ENCODE measurements at places on chromosomes 7 and 10.

DNA sequence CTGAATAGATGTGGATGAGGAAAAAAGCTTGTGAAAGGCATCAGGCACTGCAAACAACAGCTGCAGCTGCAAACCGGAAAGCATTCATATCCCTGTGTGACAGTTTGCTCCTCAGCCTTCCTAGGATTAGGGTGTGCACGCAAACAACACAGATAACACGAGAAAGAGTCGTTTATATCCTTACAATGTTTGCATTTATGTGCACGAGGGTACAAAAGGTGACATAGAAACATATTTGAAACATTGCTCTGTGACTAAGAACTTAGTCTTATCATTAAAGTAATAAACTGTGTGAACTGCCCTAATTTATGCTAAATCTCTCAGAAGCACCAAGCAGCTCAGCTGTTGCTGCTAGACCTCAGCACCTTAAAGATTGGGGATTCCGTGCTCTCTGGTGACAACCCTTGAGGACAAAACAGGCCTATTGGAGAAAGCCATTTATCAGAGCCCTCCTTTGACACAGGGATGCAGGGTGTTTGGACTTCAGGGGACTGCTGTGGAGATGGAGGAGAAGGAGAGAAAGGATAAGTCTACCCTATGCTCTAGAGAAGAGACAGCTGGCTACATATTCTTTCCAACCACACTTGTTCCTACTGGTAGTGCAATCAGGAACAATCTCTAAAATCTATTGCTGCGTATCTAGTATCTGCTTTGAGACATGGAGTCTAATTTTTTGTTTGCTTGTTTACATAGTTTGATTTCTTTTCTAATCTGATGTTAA lies 176.2 kb downstream of the GNAT3 start:
- DNase-seq = no peak

GRCh38 chr10:61815496-61815895 lies 86.0 kb upstream of the ARID5B start:
- no peak for DNase-seq

- DNase-seq = no peak
These were observed 85.4 kb upstream of the VOPP1 start for GRCh38 chr7:55657654-55658053.

DNA sequence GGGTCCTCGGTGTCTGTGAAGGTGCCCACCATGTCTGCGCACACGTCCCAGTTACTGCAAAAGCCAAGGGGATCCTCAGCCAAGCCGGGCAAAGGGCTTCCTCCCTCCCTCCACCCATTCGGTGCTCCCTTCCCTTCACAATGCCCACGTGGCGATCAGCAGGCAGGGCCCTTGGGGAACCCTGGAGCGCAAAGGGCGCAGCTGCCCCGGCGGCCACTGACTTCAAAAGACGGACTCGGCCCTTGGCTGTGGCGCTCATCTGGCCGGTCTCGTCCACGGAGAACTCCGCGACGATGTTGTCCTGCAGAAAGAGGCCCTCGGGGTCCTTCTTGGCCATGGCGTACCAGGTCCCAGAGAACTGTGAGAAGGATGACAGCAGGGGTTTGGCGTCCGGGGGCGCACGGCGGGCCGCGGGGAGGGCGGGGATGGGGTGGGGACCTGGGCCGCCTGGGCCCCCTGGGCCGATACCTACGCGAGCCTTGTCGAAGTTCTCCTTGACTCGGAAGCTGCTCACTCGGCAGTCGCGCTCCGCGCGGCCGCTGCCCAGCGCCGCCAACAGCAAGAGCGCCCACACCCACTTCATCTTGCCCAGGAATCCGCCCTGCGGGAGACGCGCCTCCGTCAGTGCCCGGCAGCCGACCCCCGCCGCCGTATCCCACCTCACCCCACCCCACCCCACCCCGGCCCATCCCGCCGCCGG lies 439 bp downstream of the RBP4 start:
- DNase-seq = no peak

- DNase-seq = no peak
These were observed 462.8 kb upstream of the ZWINT start for GRCh38 chr10:56823849-56824248.

DNA sequence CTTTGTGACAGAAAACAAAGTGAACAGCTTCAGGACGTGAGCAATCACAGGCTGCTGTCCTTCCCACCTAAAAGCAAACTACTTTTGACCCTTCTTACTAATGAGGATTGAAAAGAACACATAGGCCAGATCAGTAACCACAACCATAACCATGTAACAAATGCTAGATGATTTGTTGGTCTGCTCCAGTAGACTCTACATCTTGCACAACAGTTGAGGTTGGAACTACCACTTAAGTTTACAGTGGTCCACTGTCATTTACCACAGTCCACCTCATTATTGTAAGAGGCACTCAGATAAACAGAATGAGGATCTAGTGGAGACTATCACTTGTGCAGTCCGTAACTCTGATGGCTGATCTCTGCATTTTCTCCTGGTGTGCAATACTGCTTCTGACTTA lies 27.8 kb downstream of the NET1 start:
- DNase-seq = no peak

- no peak for DNase-seq
These were observed 2.1 kb upstream of the NDUFB8 start for GRCh38 chr10:100531761-100532160.

DNA sequence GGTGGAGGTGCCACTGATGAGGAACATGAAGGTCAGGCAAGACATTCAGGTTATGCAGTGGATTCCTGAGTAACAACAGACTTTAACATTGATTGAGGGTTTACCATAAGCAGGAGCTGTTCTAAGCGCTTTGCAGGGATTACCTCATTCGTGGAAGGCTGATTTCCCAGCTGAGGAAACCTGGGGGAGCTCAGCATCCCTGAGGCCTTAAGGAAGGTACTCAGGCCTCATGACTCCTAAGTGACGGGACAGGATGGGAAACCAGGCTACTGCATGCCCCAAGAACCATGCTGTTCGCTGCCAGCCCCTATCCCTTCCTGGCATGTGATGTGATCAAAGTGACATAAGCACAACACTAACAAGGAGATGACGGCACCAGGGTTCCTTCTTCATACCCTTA lies 143.6 kb upstream of the NFE2L3 start:
- no peak for DNase-seq

GRCh38 chr7:155208681-155209477 lies 88.8 kb upstream of the INSIG1 start:
- no peak for DNase-seq

GRCh38 chr10:106992055-106992454 lies 172.5 kb downstream of the SORCS1 start:
- no peak for DNase-seq

- DNase-seq = no peak
These were observed 10.6 kb upstream of the PLEKHS1 start for GRCh38 chr10:113740850-113741249.

DNA sequence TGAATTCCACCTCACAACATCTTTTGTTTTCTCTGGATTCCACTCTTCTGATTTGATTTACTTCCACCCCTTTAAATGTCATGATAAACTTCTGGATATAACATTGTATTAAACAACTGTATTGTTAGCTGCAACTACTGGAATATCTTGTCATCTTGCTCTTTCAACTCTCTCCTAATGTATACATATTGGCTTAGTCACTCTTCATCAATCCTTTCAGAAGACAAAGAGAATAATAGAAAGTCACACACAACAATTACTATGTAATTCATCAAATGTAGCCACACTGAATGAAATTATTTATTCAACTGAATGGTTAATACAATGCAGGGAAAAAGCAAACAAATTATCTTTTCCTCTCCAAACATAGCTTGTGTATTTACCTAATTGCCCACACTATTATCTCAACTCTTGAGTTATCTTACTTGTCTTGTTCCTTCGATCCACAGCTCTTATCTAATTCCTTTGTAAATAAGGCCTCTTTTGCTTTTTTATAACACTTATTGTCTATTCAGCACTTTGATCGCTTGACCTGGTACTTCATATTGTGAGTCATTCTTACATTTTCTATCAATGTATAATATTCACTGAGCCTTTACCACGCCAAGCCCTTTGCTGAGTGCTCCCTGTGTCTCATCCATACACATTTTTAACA lies 16.7 kb downstream of the SEMA3A start:
- DNase-seq = no peak

GRCh38 chr10:131206111-131206995 lies 105.2 kb downstream of the TCERG1L start:
- no peak for DNase-seq

DNA sequence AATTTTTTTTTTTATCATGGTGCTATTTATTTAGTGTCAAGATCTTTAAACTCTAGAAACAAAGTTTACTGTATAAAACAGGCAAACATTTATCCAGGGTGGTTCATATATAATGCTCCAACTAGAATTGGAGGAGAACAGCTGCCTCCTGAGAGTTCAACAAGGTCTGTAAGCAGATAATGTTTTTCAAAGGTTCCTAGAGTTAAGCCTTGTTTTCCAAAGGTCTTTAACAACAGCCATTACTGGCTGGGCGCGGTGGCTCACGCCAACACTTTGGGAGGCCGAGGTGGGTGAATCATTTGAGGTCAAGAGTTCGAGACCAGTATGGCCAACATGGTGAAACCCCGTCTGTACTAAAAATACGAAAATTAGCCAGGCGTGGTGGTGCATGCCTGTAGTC lies 316.7 kb downstream of the CCDC3 start:
- DNase-seq = no peak

GRCh38 chr7:99694201-99694911 lies 14.6 kb upstream of the CYP3A5 start:
- no peak for DNase-seq

- no peak for DNase-seq
These were observed 6.8 kb downstream of the LDB1 start for GRCh38 chr10:102113261-102113955.

GRCh38 chr7:86012971-86013370 lies 630.7 kb upstream of the GRM3 start:
- no peak for DNase-seq

GRCh38 chr7:47602272-47603004 lies 20.5 kb upstream of the TNS3 start:
- no peak for DNase-seq

GRCh38 chr7:12434012-12434642 lies 30.5 kb upstream of the VWDE start:
- no peak for DNase-seq

DNA sequence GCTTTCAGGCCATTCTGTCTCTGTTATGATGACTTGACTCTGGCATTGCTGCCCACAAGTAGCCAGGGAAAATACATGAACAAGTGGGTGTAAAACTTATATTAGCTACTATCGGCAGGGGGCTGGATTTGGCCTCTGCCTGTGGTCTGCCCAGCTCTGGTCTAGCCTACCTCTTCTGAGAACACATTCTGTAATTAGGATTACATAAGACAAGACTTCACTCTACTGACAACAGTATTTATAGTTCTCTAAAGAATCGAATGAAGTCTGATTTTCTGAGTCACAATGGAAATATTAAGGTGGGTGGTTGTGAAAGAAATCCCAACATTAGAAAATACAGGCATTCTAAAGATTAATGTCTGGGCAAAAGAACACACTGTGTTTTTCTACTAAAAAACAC lies 55.5 kb downstream of the DLD start:
- no peak for DNase-seq

GRCh38 chr10:103429647-103430046 lies 22.5 kb downstream of the CALHM2 start:
- DNase-seq = no peak

- DNase-seq = no peak
These were observed 254.1 kb downstream of the WDR37 start for GRCh38 chr10:1310271-1310789.

- no peak for DNase-seq
These were observed 30.3 kb downstream of the ADCYAP1R1 start for GRCh38 chr7:31082447-31082846.

- DNase-seq = no peak
These were observed 40.0 kb upstream of the DGKI start for GRCh38 chr7:137886746-137887145.

- no peak for DNase-seq
These were observed 8.5 kb upstream of the UNCX start for GRCh38 chr7:1224086-1224716.

- DNase-seq = no peak
These were observed 837 bp upstream of the IGFBP3 start for GRCh38 chr7:45921699-45922519.
